ENCODE measurements at places on chromosomes 12 and 14. TPM values are rescaled to one million over a fixed set of nuclear protein-coding genes. Genes with fewer than 3 reads are reported as not detected.

The TAS2R8 gene
- total RNA-seq = not detected

The LRTM2 gene
- total RNA-seq = not detected

The PLEKHA5 gene
- 4.8 TPM for total RNA-seq

The SLC5A8 gene
- total RNA-seq = not detected

The METAP2 gene
- total RNA-seq = 80.3 TPM

The TCL1A gene
- not detected for total RNA-seq

The AQP6 gene
- total RNA-seq = not detected
